ENCODE measurements at places on chromosomes 7 and 10. TPM values are rescaled to one million over a fixed set of nuclear protein-coding genes. Genes with fewer than 3 reads are reported as not detected.

Gene FANK1
- total RNA-seq, result 6.8 TPM

Gene APBB1IP
- total RNA-seq, result 7.4 TPM

Gene GOLGA7B
- total RNA-seq, result 5.1 TPM

Gene PILRA
- total RNA-seq, result 0.41 TPM

Gene DLX5
- total RNA-seq, result 0.10 TPM

Gene C10orf67
- total RNA-seq, result 0.14 TPM

Gene PNPLA8
- 7.6 TPM for total RNA-seq

GRCh38 chr7:38274927-38275620, 1.6 kb upstream of the TARP start:
- DNase-seq, result no peak

DNA sequence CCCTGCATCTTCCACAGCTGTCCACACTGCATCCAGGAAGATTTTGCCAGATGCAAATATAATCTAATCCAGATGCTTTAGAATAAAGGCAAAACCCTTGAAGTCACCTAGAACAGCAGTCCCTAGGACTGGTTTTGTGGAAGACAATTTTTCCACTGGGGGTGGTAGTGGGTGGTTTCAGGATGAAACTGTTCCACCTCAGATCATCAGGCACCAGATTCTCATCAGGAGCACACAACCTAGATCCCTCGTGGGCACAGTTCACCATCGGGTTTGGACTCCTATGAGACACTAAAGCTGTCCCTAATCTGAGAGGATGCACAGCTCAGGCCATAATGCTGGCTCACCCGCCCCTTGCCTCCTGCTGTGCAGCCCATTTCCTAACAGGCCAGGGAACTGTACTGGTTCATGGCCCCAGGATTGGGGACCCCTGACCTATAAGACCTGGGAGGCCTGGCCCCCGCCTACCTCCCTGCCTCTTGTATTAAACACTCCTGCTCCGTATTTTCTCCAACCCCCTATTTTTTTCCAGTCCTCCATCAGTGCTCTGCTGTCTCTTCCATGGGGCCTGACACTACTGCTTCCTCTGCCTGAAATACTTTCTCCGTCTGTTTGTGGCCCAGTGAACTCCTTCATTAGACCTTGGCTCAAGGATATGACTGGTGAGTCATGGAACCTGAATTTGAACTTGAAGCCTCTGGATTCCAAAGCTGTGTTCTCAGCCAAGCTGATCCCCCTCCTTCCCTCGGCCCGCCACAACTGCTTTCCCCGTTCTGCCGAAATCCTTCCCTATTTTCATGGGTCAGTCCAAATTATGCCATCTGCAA, 79.9 kb upstream of the RHEB start:
- peak; percentile 76 for DNase-seq

DNA sequence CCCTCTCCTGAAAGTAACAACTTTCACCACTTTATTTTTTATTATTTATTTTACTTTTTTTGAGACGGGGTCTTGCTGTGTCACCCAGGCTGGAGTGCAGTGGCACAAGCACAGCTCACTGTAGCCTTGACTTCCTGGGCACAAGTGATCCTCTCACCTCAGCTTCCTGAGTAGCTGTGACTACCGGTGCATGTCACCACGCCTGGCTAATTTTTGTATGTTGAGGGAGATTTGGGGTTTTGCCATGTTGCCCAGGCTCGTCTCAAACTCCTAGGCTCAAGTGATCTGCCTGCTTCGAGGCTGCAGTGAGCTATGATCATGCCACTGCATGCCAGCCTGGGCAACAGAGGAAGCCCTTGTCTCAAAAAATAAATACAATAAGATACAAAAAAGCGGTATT, 14.9 kb upstream of the SLIT1 start:
- peak; percentile 16 for DNase-seq

GRCh38 chr7:134328900-134329299, 12.2 kb upstream of the SLC35B4 start:
- DNase-seq, result no peak

GRCh38 chr7:82593780-82594179, 150.2 kb upstream of the CACNA2D1 start:
- no peak for DNase-seq

GRCh38 chr10:26525586-26525985, 87.4 kb downstream of the APBB1IP start:
- DNase-seq, result no peak

GRCh38 chr10:128763588-128763987, 637.4 kb upstream of the MKI67 start:
- DNase-seq, result no peak

- no peak for DNase-seq
Measured at GRCh38 chr10:110502072-110502845, 4.6 kb downstream of the DUSP5 start.

- no peak for DNase-seq
Measured at GRCh38 chr10:310976-311639, 175.9 kb downstream of the ZMYND11 start.

DNA sequence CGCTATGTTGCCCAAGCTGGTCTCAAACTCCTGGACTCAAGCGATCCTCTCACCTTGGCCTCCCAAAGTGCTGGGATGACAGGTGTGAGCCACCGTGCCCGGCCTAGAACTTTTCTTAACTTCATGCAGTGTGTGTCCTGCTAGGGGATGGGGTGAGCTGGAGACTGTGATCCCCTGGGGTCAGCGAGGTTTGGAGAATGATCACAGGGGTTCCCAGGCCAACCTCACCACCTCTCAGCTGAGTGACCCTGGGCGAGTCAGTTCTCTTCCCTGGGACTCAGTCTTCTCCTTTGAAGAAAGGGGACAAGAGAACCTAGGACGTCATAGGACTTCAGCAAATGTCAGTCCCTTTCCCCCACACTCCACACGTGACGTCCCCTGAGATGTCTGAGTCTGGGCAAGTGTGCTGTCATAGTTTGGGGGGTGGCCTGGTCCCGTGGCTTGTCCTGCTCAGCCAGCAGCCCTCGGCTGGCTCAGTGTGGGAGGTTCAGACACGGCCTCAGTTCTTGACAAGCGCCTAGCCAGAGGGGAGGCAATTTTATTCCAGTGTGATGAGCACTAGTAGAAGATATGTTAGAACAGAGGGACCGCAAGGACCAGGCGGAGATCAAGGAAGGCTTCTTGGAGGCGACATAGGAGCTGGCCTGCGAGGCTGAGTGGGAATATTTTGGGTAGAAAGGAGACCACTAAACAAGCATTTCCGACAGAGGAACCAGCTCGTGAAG, 43.3 kb upstream of the ELN start:
- no peak for DNase-seq

- DNase-seq, result no peak
Measured at GRCh38 chr10:6173203-6173602, 29.5 kb upstream of the PFKFB3 start.

DNA sequence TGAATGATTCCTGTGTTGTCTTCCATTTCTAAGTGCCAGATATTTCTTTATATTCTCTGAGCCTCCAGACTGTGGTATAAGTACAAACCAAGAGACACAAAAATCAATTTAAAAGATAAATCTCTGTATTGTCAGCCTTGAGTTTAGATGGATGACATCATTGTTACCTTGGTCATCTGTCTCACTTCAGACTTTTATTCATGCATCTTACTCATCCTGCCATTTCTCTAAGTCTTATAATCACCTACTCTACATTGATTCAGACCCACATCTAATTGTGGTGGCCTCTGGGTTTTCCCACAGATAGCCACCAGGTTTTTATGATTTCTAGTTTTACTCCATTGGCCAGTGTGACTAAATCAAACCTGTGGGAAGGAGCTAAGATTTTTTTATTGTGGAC, 26.8 kb upstream of the HDAC9 start:
- no peak for DNase-seq

GRCh38 chr10:44966129-44966815, 6.7 kb downstream of the RASSF4 start:
- no peak for DNase-seq
